Putamen (tissue), 1 donor: ENCODE measurements at places on chromosomes 11 and 22.

DNA sequence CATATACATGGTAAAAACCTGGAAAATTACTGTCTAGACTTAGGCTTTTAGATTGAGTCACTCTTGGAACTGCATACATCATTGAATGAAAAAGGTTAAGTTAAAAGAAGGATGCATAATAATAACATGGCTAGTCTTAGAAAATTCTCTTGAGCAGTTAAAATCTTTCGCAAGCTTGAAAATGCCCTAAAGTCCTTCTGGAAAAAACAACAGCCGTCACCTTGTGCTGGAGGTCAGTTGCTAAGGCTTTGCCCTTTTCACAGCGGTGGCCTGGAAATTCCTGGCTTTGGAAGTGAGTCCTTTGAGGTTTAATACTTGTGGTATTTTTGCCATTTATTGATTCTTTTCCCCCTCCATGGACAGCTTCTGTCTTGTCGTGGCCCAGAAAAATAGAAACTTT, 17.4 kb upstream of the FBLN1 start:
- DNase-seq = no peak

DNA sequence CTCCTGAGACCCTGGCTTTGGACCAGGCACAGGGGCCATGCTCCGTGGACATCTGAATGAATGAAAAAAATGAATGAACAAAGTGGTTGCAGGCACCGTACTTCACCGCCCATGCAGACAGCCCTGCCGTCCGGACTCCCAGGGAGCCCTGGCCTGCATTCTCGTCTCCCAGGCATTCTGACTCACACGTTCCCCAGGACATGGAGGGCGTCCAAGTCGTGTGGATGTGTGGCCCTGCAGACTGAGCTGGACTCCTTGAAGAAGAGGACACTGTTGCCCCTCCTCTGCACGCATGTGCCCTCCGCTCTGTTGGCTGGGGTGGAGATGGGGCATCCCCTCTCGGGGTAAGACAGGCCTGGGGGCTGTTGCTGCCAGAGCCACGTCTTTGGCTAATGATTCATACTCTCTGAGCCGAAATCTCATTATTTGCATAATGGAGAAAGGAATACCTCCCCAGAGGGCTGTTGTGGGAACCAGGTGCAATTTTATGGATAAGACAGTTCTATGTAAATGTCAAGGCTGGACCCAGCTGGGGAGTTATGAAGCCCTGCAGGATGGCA, 49.7 kb downstream of the RTL6 start:
- no peak for DNase-seq

DNA sequence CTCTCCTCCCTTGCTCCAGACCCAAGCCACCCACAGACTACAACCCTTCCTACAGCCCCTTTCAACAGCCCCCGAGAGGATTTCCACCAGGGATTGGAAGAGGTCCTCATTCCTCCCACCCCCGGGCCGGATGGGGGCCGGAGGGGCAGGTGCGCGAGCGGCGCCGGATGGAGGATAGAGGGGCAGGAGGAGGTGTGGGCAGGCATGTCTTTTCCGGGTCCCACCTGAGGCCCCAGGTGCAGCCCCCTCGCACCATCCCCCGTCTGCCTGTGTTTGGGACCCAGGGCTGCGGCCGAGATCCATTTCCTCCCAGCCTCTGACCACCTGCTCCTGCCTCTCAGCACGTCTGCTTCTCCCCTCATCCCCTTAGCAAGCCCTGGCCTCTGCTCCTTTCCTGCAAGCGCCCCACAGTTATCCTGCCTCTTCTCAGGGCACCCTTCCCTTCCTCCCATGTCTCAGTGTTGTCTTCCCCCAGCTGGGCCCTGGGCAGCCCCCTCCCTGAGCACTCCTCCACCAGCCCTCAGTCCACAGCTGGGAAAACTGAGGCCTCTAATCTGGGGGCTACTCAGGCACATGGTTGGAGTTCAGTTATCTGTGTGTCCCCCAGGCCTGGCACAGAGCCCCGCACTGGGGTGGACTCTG, 19.3 kb upstream of the CBX7 start:
- no peak for DNase-seq

GRCh38 chr11:110092515-110093406, at the start of gene ZC3H12C:
ZC3H12C (plus strand) TSS chr11:110093392; CDS start chr11:110093412, 20 bp downstream.
- DNase-seq = peak; percentile 86

GRCh38 chr11:132818951-132819350, 713.4 kb downstream of the OPCML start:
- no peak for DNase-seq

- DNase-seq = no peak
These were observed 135.4 kb upstream of the LARGE1 start for GRCh38 chr22:34055525-34056200.

DNA sequence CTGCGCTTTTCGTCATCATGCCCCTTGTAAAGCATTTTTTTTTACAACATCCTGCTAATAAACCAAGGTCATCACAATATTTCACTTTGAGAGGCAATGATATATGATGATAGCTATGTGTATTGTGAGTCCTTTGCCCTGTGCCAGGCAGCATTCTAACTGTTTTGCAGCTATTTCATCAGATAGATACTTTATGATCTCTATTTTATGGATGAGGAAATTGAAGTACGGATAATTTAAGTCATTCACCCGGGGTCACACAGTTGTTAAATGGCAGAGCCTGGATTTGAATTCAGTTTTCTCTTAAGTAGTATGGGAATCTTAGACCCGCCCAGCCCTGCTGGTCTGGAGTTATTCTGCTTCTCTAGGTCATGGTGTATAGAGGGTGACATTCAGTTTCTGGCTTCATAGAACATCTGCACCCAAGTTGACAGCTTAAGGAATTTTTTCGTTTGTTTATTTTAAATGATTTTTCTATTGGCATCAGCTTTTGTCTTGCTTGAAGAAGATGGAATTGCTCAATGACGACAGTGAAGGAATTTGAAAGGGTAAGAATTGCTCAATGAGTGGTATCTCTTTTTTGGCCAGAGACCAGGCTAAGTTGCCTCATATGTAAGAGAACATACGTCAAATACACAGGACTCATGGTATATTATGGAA, 926 bp downstream of the PRR5L start:
- no peak for DNase-seq

- DNase-seq = no peak
These were observed 2.6 kb downstream of the ACER3 start for GRCh38 chr11:76863196-76863777.

- no peak for DNase-seq
These were observed 13.4 kb upstream of the B3GAT1 start for GRCh38 chr11:134425413-134425812.

GRCh38 chr11:86781546-86781945, 18.8 kb upstream of the PRSS23 start:
- DNase-seq = no peak

GRCh38 chr11:57681168-57681567, 13.3 kb downstream of the ZDHHC5 start:
- DNase-seq = no peak

- DNase-seq = no peak
These were observed 2.4 kb downstream of the BSX start for GRCh38 chr11:122979103-122979814.

GRCh38 chr11:133515107-133515506, 17.2 kb downstream of the OPCML start:
- no peak for DNase-seq

- DNase-seq = no peak
These were observed 41.2 kb upstream of the GRAMD4 start for GRCh38 chr22:46578824-46579561.

DNA sequence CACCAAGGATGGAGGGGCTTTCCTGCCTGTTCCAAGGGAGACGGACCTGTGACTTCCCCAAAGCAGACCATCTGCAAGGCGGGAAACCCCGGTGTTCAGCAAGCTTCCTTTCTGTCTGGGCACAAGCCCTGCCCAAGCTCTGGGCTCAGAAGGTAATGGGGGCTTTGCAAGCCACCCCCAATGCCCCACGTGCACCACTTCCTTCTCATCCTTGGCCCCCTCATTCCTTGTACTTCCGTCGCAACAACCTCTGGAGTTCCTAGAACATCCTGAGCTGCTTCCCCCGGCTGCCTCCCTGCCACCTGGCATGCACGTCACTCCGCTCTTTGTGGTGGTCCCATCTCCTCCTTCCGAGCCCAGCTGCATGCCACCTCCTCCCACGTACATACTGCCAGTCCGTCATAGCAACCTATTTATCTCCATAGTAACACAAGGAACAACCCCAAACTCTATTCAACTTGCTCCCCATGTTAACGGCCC, 3.9 kb downstream of the MYEOV start:
- DNase-seq = peak; percentile 19

DNA sequence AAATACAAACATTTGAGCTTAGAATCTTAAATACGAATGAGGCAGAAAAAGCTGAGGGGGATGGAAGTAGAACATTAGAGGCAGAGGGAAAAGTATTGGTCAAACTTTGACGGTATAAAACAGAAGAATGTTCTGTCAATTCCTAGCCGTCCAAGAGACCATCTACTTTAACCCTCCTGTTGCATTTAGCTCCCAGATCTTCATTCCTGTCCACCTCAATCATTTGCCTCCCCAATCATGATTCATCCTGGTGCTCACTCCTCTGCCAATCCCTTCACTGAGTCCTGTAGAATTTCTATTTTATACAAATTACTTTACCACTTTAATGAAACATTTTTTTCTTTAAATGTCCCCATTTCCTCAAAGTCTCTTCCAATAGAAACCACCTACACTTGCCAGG, 28.2 kb downstream of the C2CD3 start:
- no peak for DNase-seq

DNA sequence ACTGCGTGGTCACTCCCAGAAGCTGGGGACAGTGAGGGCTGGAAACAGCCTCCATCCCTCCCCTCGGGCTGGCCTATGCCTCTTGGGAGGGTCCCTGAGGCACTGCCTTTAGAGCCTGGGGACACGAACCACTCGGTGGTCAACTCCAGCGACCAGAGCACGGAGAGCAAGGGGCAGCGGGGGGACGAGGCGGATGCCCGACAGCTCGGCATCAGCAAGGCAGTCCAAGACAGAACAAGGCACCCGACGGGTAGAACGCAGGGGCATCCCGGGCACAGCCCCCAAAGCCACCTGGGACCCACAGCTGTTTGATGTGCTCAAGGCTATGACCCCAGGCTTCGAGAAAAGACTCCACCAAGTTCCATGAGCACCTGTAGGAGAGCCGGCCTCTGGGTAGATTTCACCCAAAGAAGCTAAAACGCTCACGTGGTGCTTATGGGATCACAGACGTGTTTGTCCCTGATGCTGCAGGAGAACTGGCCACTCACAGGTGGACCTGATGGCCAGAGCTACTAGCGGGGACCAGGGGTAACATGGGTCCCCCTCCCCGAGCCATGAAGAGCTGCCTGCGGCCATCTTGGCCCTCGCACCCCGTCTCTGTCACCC, 510 bp upstream of the LSP1 start:
- no peak for DNase-seq

DNA sequence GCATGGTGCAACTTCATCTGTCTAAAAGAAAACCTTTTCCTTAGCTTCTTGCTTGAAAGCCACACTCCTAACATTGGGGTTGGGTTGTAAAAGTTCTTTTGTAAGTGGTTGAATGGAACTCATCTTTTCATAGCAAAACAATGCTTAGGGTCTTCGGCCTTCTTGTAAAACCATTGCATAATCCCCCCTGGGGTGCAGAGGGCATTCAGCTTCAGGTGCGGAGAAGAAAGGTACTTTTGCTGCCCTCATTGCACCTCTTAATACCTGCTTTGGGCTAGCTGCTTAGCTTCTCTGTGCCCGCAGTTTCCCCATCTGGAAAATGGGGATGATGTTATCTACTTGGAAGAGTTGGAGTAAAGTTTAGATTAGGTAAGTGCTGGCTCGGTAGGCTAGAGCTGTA, 10.1 kb downstream of the TEAD1 start:
- no peak for DNase-seq

DNA sequence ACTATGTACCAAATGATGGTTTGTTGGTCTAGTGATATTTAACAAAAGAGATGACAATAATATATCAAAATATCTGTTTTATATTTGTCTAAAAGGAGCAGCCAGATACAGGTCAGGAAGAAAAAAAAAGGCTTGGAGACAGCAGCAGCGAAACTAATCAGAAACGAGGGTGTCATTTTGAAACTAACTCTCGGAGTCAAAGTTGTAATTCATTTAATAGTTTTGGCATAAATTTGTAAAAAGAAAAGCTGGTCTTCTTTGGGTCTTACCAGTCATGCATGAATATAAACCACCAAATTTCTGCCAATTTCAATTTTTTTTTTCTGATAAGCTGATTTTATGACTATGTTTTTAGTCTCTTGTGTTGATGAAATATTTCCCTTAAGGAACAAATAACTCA, 25.5 kb downstream of the NPAT start:
- DNase-seq = no peak

DNA sequence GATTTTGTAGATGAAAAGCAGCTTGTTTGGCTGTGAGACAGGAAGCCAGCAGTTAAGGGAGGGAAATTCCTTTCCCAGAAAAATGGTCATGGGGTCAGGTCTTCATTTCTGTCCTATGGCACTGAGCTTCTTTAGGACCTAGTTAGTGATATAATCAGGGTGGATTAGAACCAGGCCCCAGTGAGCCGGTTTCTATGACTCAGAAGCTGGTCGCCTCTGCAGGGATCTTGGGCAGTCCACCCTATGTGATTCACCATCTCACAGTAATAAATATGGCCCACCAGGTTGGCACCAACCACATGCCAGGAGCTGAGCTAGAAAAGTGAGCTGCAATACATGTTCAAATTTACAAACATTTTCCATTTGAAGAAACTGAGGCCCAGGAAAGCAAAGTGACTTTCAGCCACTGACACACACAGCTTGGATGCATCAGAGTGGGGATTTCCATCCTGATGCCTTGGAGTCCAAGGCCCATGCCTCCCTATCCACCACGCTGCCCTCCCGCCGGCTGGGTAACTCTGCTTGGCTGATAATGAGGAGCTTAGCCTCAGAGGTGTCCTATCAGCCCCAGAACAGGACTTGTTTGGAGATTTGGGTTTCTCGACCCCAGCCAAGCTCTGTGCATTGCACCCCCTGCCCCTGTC, 42.0 kb downstream of the CD82 start:
- no peak for DNase-seq

- no peak for DNase-seq
These were observed 20.9 kb downstream of the INCENP start for GRCh38 chr11:62144641-62145255.

DNA sequence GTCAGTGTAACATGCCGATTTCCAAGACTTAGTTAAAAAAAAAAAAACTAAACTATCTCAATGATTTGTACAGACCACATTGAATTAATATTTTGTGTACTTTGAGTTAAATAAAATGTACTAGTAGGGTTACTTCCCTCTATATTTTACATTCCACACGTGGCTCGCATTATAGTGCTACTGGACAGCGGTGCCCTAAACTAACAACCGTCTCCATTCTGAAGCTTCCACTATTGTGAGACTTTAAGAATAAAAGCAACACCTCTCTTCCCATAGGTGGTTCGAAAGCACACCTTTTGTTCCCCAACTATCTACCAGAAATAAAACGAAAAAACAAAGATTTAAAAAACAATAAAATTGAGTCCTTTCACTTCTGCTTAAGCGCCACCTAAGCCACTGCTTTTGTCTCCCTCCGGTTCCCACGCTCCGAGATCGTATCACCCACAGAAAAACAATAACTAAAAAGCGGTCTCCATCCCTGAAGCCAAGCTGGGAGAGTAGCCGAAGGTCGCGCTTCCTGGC, 380 bp upstream of the TTC17 start:
- DNase-seq = no peak

- no peak for DNase-seq
These were observed 420.7 kb upstream of the CADM1 start for GRCh38 chr11:115924744-115925567.

GRCh38 chr11:125975634-125976033, 29.8 kb downstream of the VSIG10L2 start:
- DNase-seq = no peak

GRCh38 chr11:117130879-117131278, 13.2 kb upstream of the PAFAH1B2 start:
- no peak for DNase-seq

GRCh38 chr11:129242855-129243254, 50.7 kb upstream of the ARHGAP32 start:
- no peak for DNase-seq
